ENCODE measurements at places on chromosomes 13 and 19.

DNA sequence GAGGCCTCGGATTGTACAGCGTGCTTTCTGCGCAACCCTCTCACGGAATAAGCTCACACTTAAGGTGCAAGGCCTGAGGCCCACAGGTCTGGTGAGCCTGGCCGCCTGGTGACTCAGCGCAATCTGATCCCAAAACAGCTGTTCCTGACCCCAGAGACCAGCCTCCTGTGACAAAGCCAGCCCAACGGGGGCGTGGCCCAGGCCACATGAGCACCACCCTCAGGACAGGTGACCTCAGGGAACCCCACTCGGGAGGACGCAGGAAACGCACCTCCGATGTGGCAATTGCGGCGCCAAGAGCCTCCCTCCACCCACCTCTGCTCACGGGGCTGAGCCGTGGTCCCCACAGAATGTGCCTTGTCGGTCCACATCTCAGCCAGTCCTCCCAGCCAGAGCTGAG is 26.4 kb downstream of the GRTP1 start:
- no peak overlapping the region for H3K27ac ChIP-seq
- H3K4me1 ChIP-seq = no peaks in the 10 kb centered on the region
- H3K27me3 ChIP-seq = no peaks in the 10 kb centered on the region
- no peaks in the 10 kb centered on the region for H3K36me3 ChIP-seq
- H3K4me3 ChIP-seq = no peak overlapping the region

DNA sequence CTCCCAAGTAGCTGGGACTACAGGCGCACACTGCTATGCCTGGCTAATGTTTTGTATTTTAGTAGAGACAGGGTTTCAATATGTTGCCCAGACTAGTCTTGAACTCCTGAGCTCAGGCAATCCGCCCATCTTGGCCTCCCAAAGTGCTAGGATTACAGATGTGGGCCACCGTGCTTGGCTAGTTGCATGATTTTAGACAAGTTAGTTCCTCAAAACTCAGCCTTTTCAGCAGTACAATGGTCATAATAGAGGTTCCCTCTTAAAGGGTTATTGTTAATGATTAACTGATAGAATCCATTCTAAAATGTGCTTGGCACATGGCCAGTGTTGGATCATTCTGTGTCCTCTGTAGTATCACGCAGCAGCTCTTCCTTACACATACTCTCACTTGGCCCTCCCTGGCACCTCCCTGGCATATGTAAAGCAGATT is 19.5 kb upstream of the IFT88 start:
- no peak for DNase-seq
- H3K27me3 ChIP-seq = no peaks in the 10 kb centered on the region
- H3K27ac ChIP-seq = no peak overlapping the region
- H3K4me1 ChIP-seq = no peaks in the 10 kb centered on the region
- H3K36me3 ChIP-seq = no peaks in the 10 kb centered on the region

DNA sequence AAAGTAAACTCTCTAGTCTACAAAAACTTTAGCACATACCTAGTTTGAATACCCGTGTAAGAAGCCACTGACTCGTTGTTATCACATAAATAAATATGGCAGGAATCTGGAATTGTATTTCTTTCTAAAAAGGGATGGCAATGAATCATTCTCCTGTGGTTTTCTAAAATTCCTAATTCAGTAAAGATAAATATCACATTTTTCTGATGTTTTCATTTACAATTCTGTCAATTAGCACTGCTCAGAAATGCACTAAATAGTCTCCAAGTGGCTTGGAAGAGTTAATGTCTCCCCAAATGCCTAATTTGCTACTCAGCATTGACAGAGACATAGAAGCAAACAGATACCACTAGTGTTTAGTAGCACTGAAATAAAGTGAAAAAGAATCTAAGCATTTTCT is 547.7 kb upstream of the SLITRK1 start:
- H3K4me3 ChIP-seq = no peak overlapping the region
- peak overlapping the region; percentile 69 for H3K27ac ChIP-seq
- no peaks in the 10 kb centered on the region for H3K36me3 ChIP-seq
- no peaks in the 10 kb centered on the region for H3K27me3 ChIP-seq
- peaks cover 23% of the 10 kb centered on the region for H3K4me1 ChIP-seq

- H3K27ac ChIP-seq = peak overlapping the region; percentile 64
- H3K4me1 ChIP-seq = peaks cover 22% of the 10 kb centered on the region
- no peak overlapping the region for H3K4me3 ChIP-seq
- DNase-seq = no peak
Measured at GRCh38 chr19:2491130-2491801, 15.3 kb downstream of the GADD45B start.

GRCh38 chr13:112441779-112442310 is 65.7 kb downstream of the SPACA7 start:
- H3K27ac ChIP-seq = no peak overlapping the region
- H3K4me3 ChIP-seq = no peak overlapping the region
- H3K36me3 ChIP-seq = no peaks in the 10 kb centered on the region

GRCh38 chr13:55000043-55000442 is 1971.4 kb downstream of the OLFM4 start:
- no peaks in the 10 kb centered on the region for H3K36me3 ChIP-seq
- DNase-seq = no peak
- H3K4me3 ChIP-seq = no peak overlapping the region

DNA sequence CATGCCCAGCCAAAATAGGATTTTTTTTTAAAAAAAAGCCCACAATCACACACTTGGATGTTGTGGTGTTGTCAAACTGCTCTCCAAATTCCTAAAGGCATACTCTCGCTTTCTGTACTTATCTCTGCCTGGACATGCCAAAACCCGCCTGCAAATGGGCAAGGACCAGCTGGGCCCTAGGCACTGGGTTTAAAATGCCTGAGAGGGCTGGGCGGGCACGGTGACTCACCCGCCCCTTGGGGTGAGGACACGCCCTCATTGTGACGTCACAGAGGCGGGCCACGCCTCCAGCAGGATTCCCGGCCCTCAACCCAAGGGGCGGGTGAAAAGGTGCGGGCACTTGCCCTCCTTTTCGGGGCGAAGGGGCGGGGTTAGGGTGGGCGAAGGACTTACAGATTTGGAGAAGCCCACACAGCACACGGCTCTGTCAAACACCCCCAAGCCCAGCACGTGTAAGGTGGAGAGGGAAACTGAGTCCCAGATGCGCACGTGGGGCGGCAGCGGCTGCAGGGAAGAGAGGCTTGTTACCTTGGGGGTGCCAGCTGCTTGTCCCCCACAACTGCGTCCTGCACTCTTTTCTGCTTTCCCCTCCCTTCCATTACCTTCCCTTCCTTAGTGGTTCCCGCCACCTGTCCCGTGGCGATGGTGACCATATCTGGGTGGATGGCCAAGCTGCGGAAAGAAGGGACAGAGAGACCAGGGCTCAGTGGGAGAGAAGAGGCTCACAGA is 6.6 kb downstream of the EML2 start:
- peak overlapping the region; percentile 84 for H3K27ac ChIP-seq
- H3K27me3 ChIP-seq = no peaks in the 10 kb centered on the region
- H3K36me3 ChIP-seq = no peaks in the 10 kb centered on the region
- H3K4me1 ChIP-seq = peaks cover 3% of the 10 kb centered on the region

DNA sequence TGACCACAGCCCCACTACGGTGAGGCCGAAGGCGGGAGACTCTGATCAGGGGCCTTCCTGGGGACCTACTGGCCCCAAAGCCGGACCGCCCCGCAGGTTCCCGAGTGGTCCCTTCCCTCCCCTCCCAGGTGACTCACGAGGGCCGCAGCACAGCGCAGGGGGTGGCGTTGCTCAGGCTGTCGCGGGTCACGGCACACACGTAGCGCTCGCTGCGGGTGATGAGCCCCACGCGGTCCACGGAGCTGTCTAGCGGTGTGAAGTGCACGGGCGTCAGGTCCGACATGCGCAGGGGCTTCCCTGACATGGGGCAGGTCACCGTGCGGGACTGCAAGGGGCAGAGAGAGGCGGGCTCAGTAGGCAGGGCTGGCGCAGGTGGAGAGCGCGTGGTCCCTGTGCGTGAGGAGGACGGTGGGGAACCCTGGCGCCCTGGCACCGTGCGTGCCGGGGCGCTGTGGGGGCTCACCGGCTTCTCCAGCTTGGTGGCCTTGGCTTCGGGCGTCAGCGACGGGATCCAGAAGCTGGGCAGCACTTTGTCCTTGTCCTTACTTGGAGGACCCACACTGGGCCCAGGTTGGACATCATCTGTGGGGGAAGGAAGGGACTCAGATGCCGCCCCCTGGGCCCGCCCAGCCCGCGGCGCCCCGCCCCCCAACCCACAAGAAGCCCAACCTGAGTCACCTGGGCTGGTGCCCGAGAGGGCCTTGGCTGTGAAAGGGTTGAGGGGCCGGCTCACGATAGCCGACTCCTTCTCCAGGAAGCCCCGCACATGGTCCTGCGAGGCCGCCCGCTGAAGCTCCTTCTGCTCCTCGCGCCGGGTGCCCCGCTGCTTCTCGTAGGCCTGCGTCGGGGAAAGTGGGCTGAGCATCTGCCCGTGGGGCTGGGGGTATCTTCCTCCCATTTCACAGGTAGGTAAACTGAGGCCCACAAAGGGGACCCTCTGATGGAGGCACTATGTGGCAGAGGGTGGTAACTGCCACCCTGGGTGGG is 23.7 kb downstream of the NOSIP start:
- no peak overlapping the region for H3K27ac ChIP-seq
- DNase-seq = no peak
- no peak overlapping the region for H3K4me3 ChIP-seq
- H3K36me3 ChIP-seq = peaks cover 18% of the 10 kb centered on the region
- no peaks in the 10 kb centered on the region for H3K4me1 ChIP-seq
- no peaks in the 10 kb centered on the region for H3K27me3 ChIP-seq

DNA sequence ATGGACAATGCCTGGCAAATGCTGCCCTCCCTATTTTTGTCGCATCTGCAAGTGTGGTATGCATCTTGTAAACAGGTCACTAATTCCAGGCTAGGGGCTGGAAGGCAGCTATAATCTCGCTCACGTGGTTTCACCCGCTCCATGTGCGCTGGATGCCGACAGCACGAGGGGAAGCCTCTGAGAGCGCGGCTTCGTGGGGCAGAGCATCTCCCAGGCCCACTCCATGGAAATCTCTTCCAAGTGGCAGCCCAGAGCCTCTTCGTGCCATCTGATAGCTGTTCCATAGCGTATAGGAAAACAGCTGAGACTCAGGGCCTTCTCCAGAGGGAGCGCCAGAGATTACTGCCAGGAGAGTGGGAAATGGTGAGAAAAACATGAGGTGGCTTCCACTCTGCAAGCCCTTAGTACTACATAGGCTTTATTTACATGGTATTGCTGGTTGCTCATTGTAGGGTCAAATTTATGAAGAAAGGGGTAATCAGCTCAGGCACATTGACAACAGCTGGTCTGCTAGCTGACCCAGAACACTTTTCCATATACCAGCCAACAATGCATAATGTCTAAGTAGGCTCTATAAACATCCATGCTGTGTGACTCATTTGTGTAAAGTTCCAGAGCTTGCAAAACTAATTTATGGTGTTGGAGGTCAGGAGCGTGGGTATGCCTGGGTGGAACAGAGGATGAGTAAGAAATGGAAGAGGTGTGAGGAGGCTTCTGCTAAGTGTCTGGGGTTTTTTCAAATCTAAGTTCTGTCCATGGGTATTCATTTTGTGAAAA is 165.2 kb downstream of the SHISA2 start:
- no peaks in the 10 kb centered on the region for H3K27me3 ChIP-seq
- no peaks in the 10 kb centered on the region for H3K36me3 ChIP-seq
- H3K27ac ChIP-seq = no peak overlapping the region
- DNase-seq = no peak

- no peaks in the 10 kb centered on the region for H3K27me3 ChIP-seq
- no peak for DNase-seq
- peaks cover 7% of the 10 kb centered on the region for H3K4me1 ChIP-seq
- H3K27ac ChIP-seq = no peak overlapping the region
- no peak overlapping the region for H3K4me3 ChIP-seq
Measured at GRCh38 chr13:48489666-48490065, 43.2 kb downstream of the RCBTB2 start.

- no peaks in the 10 kb centered on the region for H3K36me3 ChIP-seq
- no peaks in the 10 kb centered on the region for H3K4me1 ChIP-seq
- H3K27me3 ChIP-seq = peaks cover 11% of the 10 kb centered on the region
- no peak overlapping the region for H3K27ac ChIP-seq
- no peak overlapping the region for H3K4me3 ChIP-seq
- no peak for DNase-seq
Measured at GRCh38 chr19:8688930-8689329, 9.7 kb downstream of the ACTL9 start.

DNA sequence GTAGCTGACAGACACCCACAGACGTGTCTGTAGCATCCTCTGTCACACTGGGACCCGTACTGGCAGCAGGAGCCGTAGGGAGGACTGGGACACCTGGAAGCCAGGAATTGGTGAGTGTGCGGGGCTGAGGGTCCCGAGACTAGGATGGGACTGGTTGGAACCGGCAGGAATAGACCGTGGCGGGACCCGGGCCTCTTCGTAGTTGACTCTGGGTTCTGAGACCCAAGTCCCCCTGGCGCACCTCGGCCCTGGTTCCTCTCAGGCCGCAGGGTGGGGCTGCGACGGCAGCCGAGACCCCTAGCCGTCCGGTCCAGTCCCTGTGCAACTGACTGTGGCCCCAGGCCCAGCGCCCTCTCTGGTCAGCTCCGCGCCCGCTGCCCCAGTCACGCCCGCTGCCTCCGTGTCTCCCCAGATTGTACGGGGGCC is 64.7 kb downstream of the ZNF823 start:
- no peak overlapping the region for H3K4me3 ChIP-seq
- DNase-seq = no peak
- no peaks in the 10 kb centered on the region for H3K36me3 ChIP-seq

DNA sequence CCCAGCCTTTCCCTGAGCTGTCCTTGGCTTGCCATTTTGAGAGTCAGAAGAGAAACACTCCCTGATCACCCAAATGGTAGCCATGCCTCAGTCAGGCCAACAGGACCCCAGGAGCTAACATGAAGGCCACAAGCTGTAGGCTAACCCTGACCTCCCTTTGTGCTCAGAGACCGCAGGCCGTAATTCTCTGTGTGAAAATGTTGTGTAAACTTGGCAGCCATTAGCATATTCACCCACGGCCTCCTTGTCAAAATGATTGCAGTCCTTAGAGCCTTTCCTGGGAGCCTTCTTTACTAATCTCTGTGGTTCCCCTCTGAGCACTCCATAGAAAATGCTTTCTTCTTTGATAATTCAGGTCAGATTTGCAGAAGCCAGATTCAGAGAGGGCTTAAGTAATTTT is 418.9 kb downstream of the COG6 start:
- no peak overlapping the region for H3K4me3 ChIP-seq
- H3K36me3 ChIP-seq = no peaks in the 10 kb centered on the region
- no peak for DNase-seq
- no peaks in the 10 kb centered on the region for H3K27me3 ChIP-seq
- no peaks in the 10 kb centered on the region for H3K4me1 ChIP-seq

- peak; percentile 92 for DNase-seq
- peak overlapping the region; percentile 17 for H3K27ac ChIP-seq
- no peak overlapping the region for H3K4me3 ChIP-seq
- no peaks in the 10 kb centered on the region for H3K27me3 ChIP-seq
- no peaks in the 10 kb centered on the region for H3K36me3 ChIP-seq
- no peaks in the 10 kb centered on the region for H3K4me1 ChIP-seq
Measured at GRCh38 chr19:14147797-14148605, 11.6 kb upstream of the ASF1B start.

GRCh38 chr13:39552246-39552645 is 50.7 kb downstream of the LHFPL6 start:
- H3K27ac ChIP-seq = no peak overlapping the region
- no peak overlapping the region for H3K4me3 ChIP-seq
- DNase-seq = no peak
- no peaks in the 10 kb centered on the region for H3K36me3 ChIP-seq
- H3K4me1 ChIP-seq = no peaks in the 10 kb centered on the region

GRCh38 chr13:55948175-55948574 is 1192.5 kb upstream of the PRR20A start:
- no peaks in the 10 kb centered on the region for H3K27me3 ChIP-seq
- H3K4me3 ChIP-seq = no peak overlapping the region
- H3K27ac ChIP-seq = no peak overlapping the region
- no peak for DNase-seq
- no peaks in the 10 kb centered on the region for H3K36me3 ChIP-seq

- H3K4me3 ChIP-seq = no peak overlapping the region
- DNase-seq = peak; percentile 56
- H3K36me3 ChIP-seq = peaks cover 19% of the 10 kb centered on the region
- H3K27ac ChIP-seq = no peak overlapping the region
- no peaks in the 10 kb centered on the region for H3K27me3 ChIP-seq
Measured at GRCh38 chr19:33390101-33390907, 16.8 kb downstream of the CEBPG start.

All from SK-N-SH (cell line).